ENCODE measurements at places on chromosomes 5 and 9. TPM values are rescaled to one million over a fixed set of nuclear protein-coding genes. Genes with fewer than 3 reads are reported as not detected.

The CBY3 gene
- total RNA-seq, result 0.39 TPM

The LOX gene
- 0.62 TPM for total RNA-seq

The DND1 gene
- total RNA-seq, result 1.8 TPM

The FOXD4 gene
- 0.23 TPM for total RNA-seq

The SAPCD2 gene
- 18.4 TPM for total RNA-seq

The RNF183 gene
- not detected for total RNA-seq

The SPATA6L gene
- total RNA-seq, result 0.13 TPM

The CCNJL gene
- total RNA-seq, result 35.0 TPM

The TMEM232 gene
- total RNA-seq, result 0.21 TPM

The WNK2 gene
- 13.7 TPM for total RNA-seq

The IFT74 gene
- 6.0 TPM for total RNA-seq

The CATSPER3 gene
- total RNA-seq, result 0.69 TPM

The PHF24 gene
- total RNA-seq, result 0.08 TPM

The ARL10 gene
- total RNA-seq, result 2.0 TPM

The DEPDC1B gene
- total RNA-seq, result 22.2 TPM

The PITX1 gene
- 41.5 TPM for total RNA-seq

The NDUFA8 gene
- total RNA-seq, result 55.5 TPM

The KLF4 gene
- total RNA-seq, result 5.2 TPM

The LHFPL2 gene
- total RNA-seq, result 25.8 TPM

The ECSCR gene
- total RNA-seq, result not detected

The CDK9 gene
- 48.7 TPM for total RNA-seq

The SLC6A19 gene
- total RNA-seq, result 0.23 TPM

The DYNC2I2 gene
- 78.1 TPM for total RNA-seq

The OR1Q1 gene
- not detected for total RNA-seq
